Mesenchymal stem cell (in vitro differentiated cells and primary cell): ENCODE measurements at places on chromosomes 7 and 10.

- DNase-seq = no peak
Measured at GRCh38 chr7:33640741-33641140, 264.6 kb upstream of the BMPER start.

DNA sequence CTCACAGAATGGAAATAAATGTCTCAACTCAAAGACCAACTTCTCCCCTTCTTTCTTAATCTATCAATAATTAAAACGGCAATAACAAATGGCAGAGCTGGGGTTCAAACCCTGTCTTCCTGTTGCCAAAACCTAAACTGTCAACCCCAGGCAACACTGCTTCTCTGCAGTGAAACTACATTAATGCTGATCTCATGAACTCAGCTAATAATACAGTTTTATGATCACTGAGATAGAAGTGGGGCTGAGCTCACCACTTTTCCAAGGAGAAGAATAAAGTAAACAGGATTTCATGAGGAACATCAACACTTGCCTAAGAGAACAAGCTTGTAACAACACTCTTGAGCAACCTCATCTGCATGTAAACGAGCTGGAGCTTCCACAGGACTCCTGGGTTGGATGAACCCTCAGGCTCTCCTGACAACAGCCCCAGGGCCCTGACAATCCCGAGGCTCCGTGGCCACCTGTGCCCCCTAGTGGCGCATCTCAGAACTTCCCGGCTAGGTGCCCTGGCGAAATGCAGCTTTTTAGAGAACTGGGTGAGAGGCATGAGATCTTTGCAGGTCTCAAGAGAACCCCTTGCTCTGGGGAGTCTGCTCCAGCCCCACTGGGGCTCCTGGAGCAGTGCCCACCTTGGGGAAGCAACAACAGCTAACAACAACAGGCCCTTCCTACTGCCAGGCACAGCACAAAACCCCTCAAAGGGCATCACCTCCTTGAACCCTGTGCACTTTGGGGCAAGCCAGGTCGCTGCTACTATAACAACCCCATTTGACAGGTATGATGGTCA lies 169.3 kb downstream of the SH3PXD2A start:
- peak; percentile 96 for DNase-seq

DNA sequence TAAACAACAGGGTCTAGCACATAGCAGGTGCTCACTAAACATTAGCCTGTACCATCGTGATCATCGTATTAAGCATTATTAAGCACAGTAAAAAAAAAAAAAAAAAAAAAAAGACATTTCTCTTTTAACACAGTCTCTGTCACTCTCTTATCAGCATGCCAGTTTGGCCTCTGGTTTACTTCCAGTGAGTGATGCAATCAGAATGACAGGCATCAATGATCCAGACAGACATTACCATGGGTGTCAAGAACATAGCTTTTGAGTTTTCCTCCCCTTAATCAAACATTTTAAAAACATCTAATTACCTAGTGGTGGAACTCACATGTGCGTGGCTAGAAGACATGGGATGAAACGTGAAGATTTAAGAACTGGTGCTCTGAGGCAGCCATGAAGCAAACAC lies 115.8 kb downstream of the CTTNBP2 start:
- DNase-seq = no peak

DNA sequence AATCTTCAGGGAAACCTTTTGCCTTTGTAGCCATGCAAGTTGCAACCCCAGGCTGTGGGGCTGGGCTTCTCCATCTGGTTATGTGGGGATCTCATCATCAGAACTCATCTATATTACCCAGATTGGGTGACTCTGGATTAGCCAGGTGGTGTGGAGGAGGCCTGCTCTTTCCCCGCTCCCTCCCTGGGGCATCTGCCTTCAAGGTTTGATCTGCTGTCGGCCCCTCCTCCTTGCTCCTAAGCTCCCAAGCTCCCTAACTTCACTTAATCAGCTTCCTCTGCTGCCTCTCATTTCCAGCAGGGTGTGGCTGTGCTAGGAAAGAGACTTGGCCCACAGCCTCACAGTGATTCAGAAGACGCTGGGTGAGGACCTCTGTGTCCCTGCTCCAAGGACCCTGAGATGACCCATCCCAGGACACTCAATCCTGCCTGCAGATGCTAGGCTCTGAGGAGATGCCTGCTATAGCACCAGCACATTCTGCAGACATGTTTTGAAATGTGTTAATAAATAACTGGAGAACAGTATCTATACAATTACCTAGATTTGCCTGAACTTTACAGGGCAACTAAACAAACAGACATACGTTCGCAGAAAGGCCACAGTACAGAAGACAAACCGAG lies 392.1 kb upstream of the PODXL start:
- no peak for DNase-seq

DNA sequence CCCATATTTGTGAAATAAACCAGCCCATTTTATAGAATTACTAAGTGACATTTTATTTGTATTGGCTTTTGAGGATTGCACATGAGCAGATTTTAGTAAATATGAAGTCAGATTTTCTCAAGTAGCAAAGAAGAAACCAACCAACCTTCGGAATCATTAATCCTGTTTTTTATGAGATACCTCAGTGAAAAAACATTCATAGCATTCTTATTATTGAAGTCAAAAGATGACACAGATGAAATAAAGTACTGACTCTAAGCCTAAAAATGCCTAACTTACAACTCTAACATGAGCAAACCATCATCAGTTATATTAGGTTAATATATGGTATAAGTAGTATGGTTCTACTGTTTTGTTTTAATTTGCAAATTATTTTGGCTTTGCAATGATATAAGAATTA lies 59.9 kb upstream of the AGBL3 start:
- DNase-seq = no peak

DNA sequence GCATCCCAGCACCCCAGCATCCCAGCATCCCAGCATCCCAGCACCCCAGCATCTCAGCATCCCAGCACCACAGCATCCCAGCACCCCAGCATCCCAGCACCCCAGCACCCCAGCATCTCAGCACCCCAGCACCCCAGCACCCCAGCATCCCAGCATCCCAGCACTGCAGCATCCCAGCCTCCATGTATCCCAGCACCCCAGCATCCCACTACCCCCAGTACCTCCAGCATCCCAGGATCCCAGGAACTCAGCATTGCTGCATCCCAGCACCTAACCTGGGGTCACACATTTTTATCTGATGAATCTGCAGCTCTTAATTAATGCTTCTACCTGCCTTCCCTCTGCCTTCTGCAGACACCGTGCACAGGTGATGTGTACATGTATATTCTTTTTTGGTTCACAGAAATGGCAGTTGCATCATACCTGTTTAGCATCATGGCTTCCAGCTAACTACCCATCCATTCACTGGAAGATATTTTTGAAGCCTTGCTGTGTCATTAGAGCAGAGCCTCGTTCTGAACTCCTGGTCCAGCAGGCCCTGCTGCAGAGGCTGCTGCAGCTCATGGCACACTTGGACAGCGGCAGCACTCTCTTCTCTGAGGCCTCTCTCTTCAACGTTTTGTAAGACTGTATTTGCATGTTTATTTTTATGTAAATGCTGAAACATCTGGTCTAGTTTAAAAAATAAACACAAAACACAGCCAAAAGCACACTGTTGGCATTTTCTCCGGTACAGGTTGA lies 4.6 kb upstream of the CFAP46 start:
- DNase-seq = no peak

DNA sequence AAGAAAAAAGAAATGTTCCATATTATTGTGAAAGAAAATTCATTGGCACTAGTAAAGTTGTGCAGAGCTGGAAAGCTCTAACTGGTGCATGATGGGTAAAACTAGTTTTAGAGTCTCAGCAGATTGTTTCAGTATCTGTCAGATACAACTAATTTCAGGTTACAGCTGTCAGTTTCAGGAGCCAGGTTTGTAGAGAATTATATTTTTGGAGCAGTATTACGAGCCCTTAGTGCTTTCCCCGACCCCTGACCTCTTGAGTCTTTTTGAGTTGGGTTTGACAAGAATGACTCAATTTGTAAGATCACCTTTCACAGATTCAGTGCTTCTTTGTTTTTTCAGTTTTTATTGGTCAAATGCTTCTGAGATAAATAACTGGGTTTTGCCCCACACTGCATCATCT lies 366.4 kb upstream of the PLXDC2 start:
- DNase-seq = no peak

DNA sequence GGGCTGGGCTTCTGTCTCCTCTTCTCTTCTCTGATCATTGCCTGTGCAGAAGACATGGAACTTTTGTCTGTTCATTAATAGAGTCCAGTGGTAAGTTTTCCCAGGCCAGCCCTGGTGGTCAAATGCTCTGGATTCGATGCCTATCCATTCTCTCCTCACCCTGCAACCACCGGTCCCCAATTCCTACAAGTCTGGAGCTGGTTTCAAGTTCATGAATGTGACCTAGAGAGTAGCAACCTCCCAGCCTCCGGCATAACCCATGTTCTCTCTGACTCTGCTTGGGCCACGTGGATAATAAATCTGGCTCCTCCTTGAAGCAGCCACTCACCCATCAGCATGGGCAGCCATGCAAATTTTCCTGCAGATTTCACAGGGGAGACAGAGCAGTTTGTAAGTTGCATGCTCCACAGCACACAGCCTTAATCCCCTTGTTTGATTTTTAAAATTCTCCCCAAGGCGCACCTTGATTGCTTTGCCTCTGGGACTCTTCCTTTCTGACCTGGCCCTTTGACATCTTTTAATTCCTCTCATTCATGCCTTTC lies 37.3 kb upstream of the PDZD8 start:
- DNase-seq = no peak

GRCh38 chr10:8768852-8769251 lies 714.4 kb downstream of the GATA3 start:
- DNase-seq = no peak

DNA sequence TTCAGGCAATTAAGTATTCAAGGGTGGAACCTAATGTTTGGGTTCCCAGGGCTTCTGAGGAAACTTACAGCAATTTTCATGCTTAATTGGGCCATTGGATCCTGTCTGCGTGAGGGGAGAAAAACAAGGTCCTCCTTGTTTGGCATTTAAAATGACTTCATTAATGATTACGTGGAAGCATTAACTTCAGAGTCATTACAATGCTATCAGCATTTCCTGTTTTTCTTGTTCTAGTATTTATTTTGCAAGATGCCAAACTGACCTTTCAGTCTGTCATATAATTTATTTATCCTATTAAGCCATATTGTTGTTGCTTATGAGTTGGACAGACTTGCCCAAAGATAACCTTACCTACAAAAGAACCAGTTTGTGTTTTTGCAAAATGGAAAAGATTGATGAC lies 324.1 kb upstream of the LRRN3 start:
- DNase-seq = no peak

DNA sequence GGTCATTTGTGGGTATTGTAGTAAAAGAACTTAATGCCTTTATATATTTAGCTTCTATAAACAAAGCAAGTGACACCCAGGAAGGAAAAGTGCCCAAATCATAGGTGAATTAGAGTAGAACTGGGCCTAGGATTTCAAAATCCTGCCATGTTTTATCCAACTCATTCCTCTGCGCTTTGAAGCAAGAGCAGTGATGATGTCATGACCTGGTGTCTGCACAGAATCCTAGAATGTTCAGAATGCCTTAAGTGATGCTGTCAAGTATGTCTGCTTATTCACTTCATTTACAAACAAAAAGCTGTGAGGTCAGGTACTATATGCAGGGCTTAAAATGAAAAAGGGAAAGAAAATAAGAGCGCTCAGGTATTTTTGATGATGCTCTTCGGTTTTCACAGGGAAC lies 737.2 kb upstream of the ANKRD30A start:
- DNase-seq = no peak

DNA sequence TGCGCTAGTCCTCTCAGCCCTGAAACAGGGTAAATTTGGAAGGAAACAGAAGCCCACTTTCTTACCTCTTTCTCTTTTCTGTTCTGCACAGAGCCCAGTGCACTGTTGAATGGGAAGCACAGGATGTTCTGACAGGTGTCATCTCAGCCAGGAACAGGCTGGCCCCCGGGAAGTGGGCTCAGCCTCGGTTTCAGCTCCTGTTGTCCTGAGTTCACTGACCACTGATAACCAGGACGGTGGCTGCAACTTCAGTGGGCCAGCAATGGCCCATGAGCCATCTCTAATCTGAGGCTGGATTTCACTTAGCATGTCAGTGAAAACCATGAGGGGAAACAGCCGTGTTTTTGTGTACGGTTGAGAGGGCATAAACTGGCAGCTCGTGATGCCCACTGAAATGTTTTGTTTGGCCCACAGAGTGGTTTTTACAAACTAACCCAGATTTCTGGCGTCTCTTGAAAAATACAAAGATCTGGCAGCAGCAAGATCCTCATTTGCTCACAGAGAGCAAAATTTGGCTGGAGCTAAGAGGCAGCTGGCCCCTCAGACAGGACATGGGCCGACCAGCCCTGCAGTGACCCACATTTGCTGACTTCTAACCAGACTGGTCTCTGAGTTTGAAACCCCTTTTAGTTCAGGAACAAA lies 455.9 kb downstream of the PAXIP1 start:
- no peak for DNase-seq

GRCh38 chr10:51319173-51319435 lies 244.8 kb downstream of the PRKG1 start:
- no peak for DNase-seq

DNA sequence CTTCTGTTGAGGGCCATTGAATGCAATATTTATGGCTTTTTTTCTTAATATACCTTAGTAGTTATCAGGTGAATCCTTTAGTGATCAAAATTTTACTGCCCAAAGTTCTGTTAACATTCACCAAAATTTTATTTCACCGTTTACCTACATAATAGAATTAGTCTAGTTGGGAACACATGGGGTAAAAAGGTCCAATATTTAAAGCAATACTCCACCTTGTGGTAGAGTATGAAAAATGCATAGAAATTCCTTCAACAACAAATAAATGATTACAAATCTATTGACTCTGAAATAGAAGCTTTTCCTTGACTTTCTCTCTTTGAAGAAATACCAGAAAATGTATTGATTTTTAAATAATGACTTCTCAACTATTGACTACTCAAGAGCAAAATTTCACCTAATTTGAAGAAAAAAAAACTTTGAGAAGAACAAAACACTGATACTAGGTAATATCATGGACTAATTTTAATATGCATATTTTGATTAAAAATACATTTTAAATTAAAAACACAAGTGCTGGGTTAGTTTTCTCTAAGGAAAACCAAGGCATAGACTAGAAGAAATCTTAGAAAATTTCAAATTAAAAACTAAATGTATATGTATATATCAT lies 43.3 kb downstream of the POLR1F start:
- DNase-seq = peak; percentile 46

DNA sequence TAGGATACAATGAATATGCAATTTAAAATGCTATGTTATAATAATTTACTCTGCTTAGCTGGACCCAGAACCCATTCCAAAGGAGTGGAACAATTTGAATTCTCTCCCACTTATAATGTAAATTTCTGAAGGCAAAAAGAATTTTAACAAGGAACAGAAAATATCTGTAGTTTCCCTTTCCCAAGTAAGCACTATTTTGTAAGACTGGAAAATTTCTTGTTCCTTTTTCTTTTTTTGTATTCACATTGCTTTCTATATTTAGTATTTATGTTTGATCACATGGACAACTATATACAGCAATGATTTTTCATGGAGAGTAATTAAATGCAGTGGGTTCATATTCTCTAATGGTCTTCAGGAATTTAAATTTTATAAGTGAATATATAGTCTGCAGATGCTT lies 127.4 kb downstream of the GPR85 start:
- DNase-seq = no peak

GRCh38 chr7:118175740-118176139 lies 8.2 kb upstream of the LSM8 start:
- no peak for DNase-seq

- DNase-seq = no peak
Measured at GRCh38 chr10:78065611-78066010, 31.9 kb downstream of the RPS24 start.

GRCh38 chr7:132130497-132130896 lies 445.8 kb downstream of the PLXNA4 start:
- DNase-seq = no peak

- no peak for DNase-seq
Measured at GRCh38 chr7:79713276-79713675, 259.8 kb upstream of the MAGI2 start.
